ENCODE measurements at places on chromosomes 2 and 18. TPM values are rescaled to one million over a fixed set of nuclear protein-coding genes. Genes with fewer than 3 reads are reported as not detected.

DNA sequence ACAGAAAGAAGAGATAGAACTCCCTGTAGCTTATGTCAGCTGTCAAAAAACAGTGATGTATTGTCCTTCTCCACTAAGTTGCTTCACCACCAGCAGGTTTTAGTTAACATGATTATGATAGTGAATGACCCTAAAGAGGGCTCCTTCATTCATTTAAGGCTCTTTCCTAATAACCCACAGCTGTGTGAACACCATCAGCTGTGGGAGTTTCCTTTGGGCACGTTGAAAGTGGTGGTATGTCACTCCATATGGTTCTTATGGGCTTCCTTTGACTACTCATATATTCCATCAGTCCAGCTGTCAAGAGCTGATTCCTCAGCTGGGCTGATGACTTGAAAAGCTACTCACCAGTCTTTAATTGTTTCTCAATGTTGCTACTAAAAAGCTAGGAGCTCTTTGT, 210.3 kb downstream of the UBE2E3 start:
- no peaks in the 10 kb centered on the region for H3K27me3 ChIP-seq
- no peaks in the 10 kb centered on the region for H3K4me1 ChIP-seq
- no peak overlapping the region for H3K4me3 ChIP-seq
- H3K27ac ChIP-seq: no peak overlapping the region
- H3K36me3 ChIP-seq: no peaks in the 10 kb centered on the region

DNA sequence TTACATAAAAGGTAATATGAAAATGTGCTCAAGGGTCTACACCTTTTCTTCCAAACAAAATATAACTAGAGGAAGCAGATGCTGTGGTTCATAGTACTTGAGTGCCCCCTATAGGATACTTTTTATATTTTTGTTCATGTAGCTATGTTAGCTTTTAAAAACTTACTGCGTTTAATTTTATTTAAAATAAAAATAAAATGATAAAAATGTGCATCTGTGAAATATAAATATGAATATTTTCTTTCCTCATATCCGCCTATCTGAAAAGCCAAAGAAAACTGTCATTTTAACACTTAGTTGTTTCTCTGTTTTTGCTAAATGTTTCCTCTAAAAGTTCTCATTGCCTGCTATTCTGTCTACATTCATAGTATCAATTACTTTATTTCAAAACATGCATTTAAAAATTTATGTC, 9.6 kb upstream of the LRP1B start:
- H3K4me3 ChIP-seq: no peak overlapping the region
- H3K36me3 ChIP-seq: no peaks in the 10 kb centered on the region
- no peaks in the 10 kb centered on the region for H3K27me3 ChIP-seq
- no peak overlapping the region for H3K27ac ChIP-seq
- no peak for DNase-seq

DNA sequence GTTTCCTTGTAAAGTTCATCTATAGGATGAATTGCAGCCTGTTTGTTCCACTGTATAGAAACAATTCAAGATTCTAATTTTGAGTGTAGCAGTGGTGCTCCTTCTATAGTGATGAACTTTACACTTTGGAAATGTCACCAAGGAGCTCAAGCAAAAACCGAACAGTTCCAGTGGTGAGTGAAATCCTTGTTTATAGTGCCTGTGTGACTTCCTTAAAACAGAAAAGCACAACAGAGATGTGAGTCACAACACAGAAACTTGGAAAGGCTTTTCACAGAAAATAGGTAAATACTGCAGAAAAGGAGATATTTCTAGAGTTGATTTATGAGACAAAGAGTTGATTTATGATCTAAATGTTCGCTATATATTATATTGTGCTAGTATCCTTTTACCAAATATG, 482.0 kb downstream of the PTPRM start:
- H3K36me3 ChIP-seq: no peaks in the 10 kb centered on the region
- no peaks in the 10 kb centered on the region for H3K27me3 ChIP-seq
- H3K27ac ChIP-seq: no peak overlapping the region
- peaks cover 30% of the 10 kb centered on the region for H3K4me1 ChIP-seq
- DNase-seq: no peak

GRCh38 chr2:179412112-179412511, 147.5 kb upstream of the SESTD1 start:
- H3K36me3 ChIP-seq: no peaks in the 10 kb centered on the region
- no peaks in the 10 kb centered on the region for H3K27me3 ChIP-seq
- no peaks in the 10 kb centered on the region for H3K4me1 ChIP-seq
- no peak overlapping the region for H3K27ac ChIP-seq
- no peak overlapping the region for H3K4me3 ChIP-seq

DNA sequence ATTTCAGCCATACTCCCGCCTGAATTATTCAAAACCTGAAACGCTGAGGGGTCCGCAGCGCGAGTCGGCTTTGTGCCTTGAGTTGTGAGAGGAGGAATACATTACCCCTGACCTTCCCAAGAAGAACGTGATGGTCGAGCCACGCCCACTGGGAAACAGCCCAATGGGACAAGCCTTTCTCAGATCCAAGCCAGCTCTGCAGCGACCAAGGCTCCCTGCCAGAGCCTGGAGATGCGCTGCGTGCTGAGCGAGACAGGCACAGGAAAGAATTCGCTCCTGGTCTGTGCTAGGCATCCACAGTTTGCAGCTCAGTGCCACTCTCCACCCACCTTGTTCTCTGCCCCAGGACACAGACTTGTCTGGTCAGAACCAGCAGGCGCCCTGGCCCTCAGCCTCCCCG, 74.1 kb upstream of the GLI2 start:
- H3K27me3 ChIP-seq: no peaks in the 10 kb centered on the region
- DNase-seq: peak; percentile 31
- peaks cover 6% of the 10 kb centered on the region for H3K4me1 ChIP-seq
- H3K4me3 ChIP-seq: no peak overlapping the region
- H3K36me3 ChIP-seq: no peaks in the 10 kb centered on the region

DNA sequence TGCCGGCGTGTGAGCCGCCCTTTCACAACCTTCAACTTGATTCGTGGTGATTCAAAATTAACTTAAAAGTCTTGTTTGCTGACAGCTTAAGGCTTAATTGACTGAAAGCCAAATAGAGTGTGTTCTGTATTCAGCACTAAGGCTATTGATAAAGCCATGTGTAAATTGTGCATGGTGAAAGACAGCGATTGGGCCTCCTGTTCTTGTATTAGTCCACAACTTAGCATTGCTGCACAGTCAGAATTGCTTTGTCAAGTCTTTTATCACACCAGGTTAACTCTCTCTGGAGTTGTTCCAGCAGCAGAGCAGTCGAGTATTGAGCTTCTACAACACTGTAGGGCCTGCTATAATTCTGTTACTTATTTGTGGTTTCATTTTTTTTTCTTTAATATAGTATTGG, 210.1 kb downstream of the WDR7 start:
- no peak overlapping the region for H3K4me3 ChIP-seq
- H3K27me3 ChIP-seq: no peaks in the 10 kb centered on the region
- H3K4me1 ChIP-seq: no peaks in the 10 kb centered on the region

- no peaks in the 10 kb centered on the region for H3K36me3 ChIP-seq
- H3K27ac ChIP-seq: no peak overlapping the region
- no peak for DNase-seq
- H3K4me1 ChIP-seq: peaks cover 13% of the 10 kb centered on the region
- H3K4me3 ChIP-seq: no peak overlapping the region
- peaks cover 4% of the 10 kb centered on the region for H3K27me3 ChIP-seq
Measured at GRCh38 chr2:95047629-95048510, 22.4 kb downstream of the MAL start.

DNA sequence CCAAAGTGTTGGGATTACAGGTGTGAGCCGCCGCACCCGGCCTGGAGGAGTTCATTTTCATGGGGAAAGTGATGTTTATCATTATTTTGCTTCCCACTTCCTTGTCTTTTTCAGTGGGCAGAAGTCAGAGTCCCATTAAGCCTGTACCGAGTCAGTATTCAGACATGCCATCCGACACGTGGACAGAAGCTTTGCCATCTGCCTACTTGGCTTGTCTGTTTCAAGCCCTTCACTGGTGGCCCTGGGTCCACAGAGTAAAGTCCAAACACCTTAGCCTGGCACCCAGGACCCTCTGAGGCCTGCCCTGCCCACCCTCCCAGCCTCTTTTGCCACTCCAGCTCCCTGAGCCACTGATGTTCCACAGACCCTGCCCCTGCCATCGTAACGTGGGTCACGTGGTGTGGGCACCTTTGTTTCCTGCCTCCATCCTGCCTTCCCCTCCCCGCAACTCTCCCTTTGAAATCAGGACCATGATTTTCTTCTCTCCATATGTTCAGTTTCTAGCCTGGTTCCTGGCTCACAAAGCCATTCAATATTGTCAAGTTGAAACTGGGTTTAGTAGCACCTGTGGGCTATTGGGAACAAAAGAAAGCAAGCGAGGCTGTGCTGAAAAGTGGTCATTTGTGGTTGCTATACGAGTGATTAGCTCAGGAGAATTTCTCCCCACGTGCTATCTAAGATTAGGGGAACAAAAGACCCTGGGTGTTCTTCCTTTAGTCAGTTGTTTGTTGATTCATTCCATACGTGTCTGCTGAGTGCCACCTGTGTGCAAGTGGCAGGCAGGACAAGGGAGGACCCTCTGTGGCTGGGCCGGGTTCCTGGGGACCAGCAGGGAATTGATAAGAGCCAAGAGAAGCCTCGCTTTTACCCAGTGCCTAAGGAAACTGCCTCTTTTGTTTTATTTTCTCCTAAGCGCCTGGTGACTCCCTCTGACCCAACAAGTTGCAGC, 5.1 kb upstream of the ODC1 start:
- H3K4me1 ChIP-seq: peaks cover 41% of the 10 kb centered on the region
- H3K36me3 ChIP-seq: no peaks in the 10 kb centered on the region
- H3K27me3 ChIP-seq: no peaks in the 10 kb centered on the region
- DNase-seq: no peak
- H3K4me3 ChIP-seq: no peak overlapping the region
- no peak overlapping the region for H3K27ac ChIP-seq

GRCh38 chr18:42174909-42175308, 219.9 kb downstream of the PIK3C3 start:
- no peaks in the 10 kb centered on the region for H3K4me1 ChIP-seq
- no peak overlapping the region for H3K27ac ChIP-seq
- no peaks in the 10 kb centered on the region for H3K27me3 ChIP-seq
- no peak for DNase-seq

GRCh38 chr18:11986061-11986460, 4.8 kb downstream of the IMPA2 start:
- no peak for DNase-seq
- H3K36me3 ChIP-seq: no peaks in the 10 kb centered on the region
- peak overlapping the region; percentile 97 for H3K27ac ChIP-seq
- peaks cover 62% of the 10 kb centered on the region for H3K4me1 ChIP-seq
- no peak overlapping the region for H3K4me3 ChIP-seq

DNA sequence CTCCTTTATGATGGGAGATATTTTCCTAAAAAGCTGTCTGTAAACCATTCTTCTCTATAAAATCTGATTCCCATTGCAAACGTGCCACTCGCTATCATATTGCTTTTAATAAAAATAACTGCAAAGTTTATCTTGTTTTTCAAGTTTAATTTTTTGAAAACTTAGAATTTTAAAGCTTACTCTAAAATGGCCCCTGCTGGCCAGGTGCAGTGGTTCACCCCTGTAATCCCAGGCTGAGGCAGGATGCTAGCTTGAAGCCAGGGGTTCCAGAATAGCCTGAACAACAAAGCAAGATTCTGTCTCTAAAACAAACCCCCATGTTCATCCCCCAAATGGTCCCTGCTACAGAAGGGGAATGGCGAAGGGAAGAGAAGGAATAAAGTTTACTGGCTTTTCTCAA, 25.6 kb downstream of the CNRIP1 start:
- no peaks in the 10 kb centered on the region for H3K36me3 ChIP-seq
- no peak overlapping the region for H3K4me3 ChIP-seq

DNA sequence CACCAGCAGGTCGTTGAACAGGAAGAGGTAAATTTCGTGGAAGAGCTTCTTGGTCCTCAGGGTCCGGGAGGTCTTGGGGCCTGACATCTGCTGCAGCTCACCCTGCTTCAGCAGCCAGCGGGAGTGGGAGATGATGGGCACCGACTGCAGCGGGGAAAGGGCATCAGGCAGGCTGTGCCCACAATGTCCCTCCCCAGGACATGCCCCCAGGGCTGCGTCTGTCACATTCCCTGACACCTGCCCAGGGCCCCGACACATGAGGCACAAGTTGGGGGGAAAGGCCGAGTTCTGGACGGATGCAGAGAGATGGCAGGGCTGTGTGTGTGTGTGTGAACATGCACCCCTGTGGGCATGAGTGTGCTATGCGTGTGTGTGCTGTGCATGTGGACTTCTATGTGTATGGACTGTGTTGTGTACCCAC, 13.9 kb downstream of the SNORC start:
- no peak overlapping the region for H3K4me3 ChIP-seq
- H3K4me1 ChIP-seq: no peaks in the 10 kb centered on the region
- no peaks in the 10 kb centered on the region for H3K36me3 ChIP-seq
- no peaks in the 10 kb centered on the region for H3K27me3 ChIP-seq

- DNase-seq: no peak
- H3K27ac ChIP-seq: no peak overlapping the region
- H3K27me3 ChIP-seq: no peaks in the 10 kb centered on the region
- no peaks in the 10 kb centered on the region for H3K36me3 ChIP-seq
Measured at GRCh38 chr2:25651066-25651465, 22.3 kb downstream of the DTNB start.

- no peaks in the 10 kb centered on the region for H3K36me3 ChIP-seq
- peaks cover 13% of the 10 kb centered on the region for H3K4me1 ChIP-seq
- DNase-seq: no peak
- H3K4me3 ChIP-seq: no peak overlapping the region
Measured at GRCh38 chr18:63284827-63285733, 34.5 kb downstream of the BCL2 start.

- H3K4me3 ChIP-seq: no peak overlapping the region
- H3K27me3 ChIP-seq: no peaks in the 10 kb centered on the region
- H3K36me3 ChIP-seq: no peaks in the 10 kb centered on the region
- DNase-seq: no peak
- no peak overlapping the region for H3K27ac ChIP-seq
Measured at GRCh38 chr2:31805688-31806087, 205.1 kb downstream of the MEMO1 start.

- no peaks in the 10 kb centered on the region for H3K27me3 ChIP-seq
- no peak for DNase-seq
- no peaks in the 10 kb centered on the region for H3K36me3 ChIP-seq
- H3K4me1 ChIP-seq: no peaks in the 10 kb centered on the region
- no peak overlapping the region for H3K4me3 ChIP-seq
Measured at GRCh38 chr2:212505586-212505985, 33.0 kb downstream of the ERBB4 start.

The NEU2 gene
- not detected for total RNA-seq

The YIPF4 gene
- total RNA-seq: 19.5 TPM

The ARHGAP25 gene
- total RNA-seq: 1.9 TPM

The RAB6C gene
- not detected for total RNA-seq

The PSMA8 gene
- not detected for total RNA-seq

The ATG4B gene
- 57.2 TPM for total RNA-seq

The MFF gene
- total RNA-seq: 94.5 TPM
